Muscle of leg (tissue), 16 donors: ENCODE measurements at places on chromosomes 4 and X. TPM values are rescaled to one million over a fixed set of nuclear protein-coding genes. Genes with fewer than 3 reads are reported as not detected.

HTN1 gene
- polyA plus RNA-seq: not detected

ZCCHC12 gene
- polyA plus RNA-seq: 0.42 TPM

PDGFC gene
- 36.6 TPM for polyA plus RNA-seq

ADGRA3 gene
- polyA plus RNA-seq: 55.5 TPM

FAM241A gene
- polyA plus RNA-seq: 4.0 TPM

MTTP gene
- 0.88 TPM for polyA plus RNA-seq

LGI2 gene
- polyA plus RNA-seq: 5.3 TPM

CTSO gene
- polyA plus RNA-seq: 23.4 TPM

RPGR gene
- 5.2 TPM for polyA plus RNA-seq

NOX1 gene
- 0.25 TPM for polyA plus RNA-seq

TFDP3 gene
- polyA plus RNA-seq: not detected

USP17L21 gene
- not detected for polyA plus RNA-seq

BTC gene
- 3.8 TPM for polyA plus RNA-seq

STAP1 gene
- polyA plus RNA-seq: 0.11 TPM

GYPE gene
- polyA plus RNA-seq: 2.0 TPM

SUPT20HL1 gene
- polyA plus RNA-seq: 0.26 TPM

TRIM60 gene
- polyA plus RNA-seq: not detected

RGN gene
- polyA plus RNA-seq: 2.4 TPM

ADRA2C gene
- 2.5 TPM for polyA plus RNA-seq

GPC3 gene
- 367 TPM for polyA plus RNA-seq

HSFX4 gene
- polyA plus RNA-seq: not detected

TLR10 gene
- 0.18 TPM for polyA plus RNA-seq

PDE6B gene
- 20.0 TPM for polyA plus RNA-seq

SLC39A8 gene
- 3.5 TPM for polyA plus RNA-seq

MAGED4B gene
- polyA plus RNA-seq: 38.5 TPM

SYTL4 gene
- 7.4 TPM for polyA plus RNA-seq

TMEM156 gene
- not detected for polyA plus RNA-seq

CXCL6 gene
- polyA plus RNA-seq: 0.23 TPM

MBTPS2 gene
- 22.1 TPM for polyA plus RNA-seq

HSFX3 gene
- polyA plus RNA-seq: 1.1 TPM

PITX2 gene
- 40.2 TPM for polyA plus RNA-seq

CSAG1 gene
- not detected for polyA plus RNA-seq

APBB2 gene
- 36.8 TPM for polyA plus RNA-seq

MAGEB1 gene
- polyA plus RNA-seq: not detected

SPP1 gene
- 169 TPM for polyA plus RNA-seq

SPRY1 gene
- 187 TPM for polyA plus RNA-seq

MAMLD1 gene
- 15.2 TPM for polyA plus RNA-seq

PDZD11 gene
- polyA plus RNA-seq: 41.9 TPM

CENPVL2 gene
- not detected for polyA plus RNA-seq

FAM133A gene
- 0.45 TPM for polyA plus RNA-seq

CPEB2 gene
- polyA plus RNA-seq: 4.9 TPM

GPR50 gene
- polyA plus RNA-seq: not detected

LANCL3 gene
- 0.14 TPM for polyA plus RNA-seq

MAGEE1 gene
- polyA plus RNA-seq: 2.6 TPM

BGN gene
- 130 TPM for polyA plus RNA-seq

RAB41 gene
- polyA plus RNA-seq: 0.24 TPM

TLR6 gene
- polyA plus RNA-seq: 0.87 TPM
